Activated CD8-positive, alpha-beta memory T cell treated with anti-CD3 and anti-CD28 coated beads, Interleukin-2, amount 10 ng/mL, durations not matched to agents 7 days and 5 days (primary cell): ENCODE measurements at places on chromosomes 7 and 10. TPM values are rescaled to one million over a fixed set of nuclear protein-coding genes. Genes with fewer than 3 reads are reported as not detected.

The TSPAN15 gene
- 4.2 TPM for total RNA-seq

The FAM171A1 gene
- 0.68 TPM for total RNA-seq

DNA sequence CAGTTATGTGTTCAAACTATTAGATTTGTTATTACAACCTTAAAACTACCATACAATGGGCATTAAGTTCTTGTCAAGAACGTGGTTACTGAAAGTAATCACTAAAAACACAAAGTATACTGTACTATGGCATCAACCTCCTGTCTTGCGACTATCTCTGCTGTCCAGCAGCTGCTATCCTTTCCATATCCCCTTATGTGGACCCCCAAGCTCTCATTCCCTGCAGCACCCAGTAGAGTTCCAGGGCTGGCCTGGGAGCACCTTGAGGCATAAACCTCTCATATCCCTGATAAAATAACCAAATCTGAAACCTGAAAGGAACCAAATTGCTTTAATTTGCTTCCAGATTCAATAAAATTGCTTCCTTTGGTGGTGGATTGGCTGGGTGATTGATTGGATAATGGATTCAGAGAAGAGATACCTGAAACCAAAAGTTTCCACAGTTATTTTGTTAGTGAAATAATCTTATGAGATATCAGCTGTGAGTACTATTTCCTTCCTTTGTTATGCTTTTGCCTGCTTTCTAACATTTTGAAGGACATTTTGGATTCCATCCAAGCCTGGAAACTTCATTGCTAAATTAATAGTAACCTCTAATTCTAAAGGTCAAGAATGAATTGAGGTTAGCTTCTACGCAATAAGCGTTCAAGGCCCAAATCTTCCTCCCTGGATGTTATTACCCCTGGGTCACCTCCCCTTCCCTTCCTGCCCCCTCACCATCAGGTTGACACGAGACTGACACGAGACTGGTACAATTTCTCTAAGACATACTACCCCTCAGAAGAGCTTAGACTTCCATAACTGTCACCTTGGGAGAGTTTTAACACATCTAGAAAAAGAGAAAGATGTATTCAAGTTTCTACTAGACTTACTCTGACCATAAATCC lies 48.8 kb downstream of the RELN start:
- no peak for DNase-seq

- DNase-seq: no peak
Observed at GRCh38 chr10:73182568-73182967, 14.6 kb downstream of the FAM149B1 start.

GRCh38 chr10:30782537-30783461 lies 153.2 kb upstream of the LYZL2 start:
- DNase-seq: no peak

DNA sequence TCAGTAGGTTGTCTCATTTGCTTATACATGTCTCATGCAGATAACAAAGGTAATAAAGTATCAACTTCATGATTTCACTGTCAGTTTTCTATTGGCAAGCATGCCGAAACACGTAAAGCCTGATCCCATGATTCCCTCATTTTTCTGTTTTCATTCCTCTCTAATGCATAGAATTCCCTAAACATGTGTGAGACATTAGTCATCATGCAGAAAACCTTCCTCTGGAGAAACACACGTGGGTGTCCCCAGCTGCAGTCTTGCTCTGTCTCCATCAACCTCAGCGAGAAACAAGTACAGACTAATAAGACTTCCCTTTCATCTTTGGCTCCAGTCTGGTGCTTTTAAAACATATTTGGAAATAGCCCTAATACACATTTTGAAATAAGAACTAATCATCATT lies 432.7 kb upstream of the VSTM2A start:
- DNase-seq: no peak

The EBLN1 gene
- not detected for total RNA-seq

- DNase-seq: no peak
Observed at GRCh38 chr7:44629829-44630522, 23.5 kb downstream of the OGDH start.

The TMEM196 gene
- not detected for total RNA-seq

DNA sequence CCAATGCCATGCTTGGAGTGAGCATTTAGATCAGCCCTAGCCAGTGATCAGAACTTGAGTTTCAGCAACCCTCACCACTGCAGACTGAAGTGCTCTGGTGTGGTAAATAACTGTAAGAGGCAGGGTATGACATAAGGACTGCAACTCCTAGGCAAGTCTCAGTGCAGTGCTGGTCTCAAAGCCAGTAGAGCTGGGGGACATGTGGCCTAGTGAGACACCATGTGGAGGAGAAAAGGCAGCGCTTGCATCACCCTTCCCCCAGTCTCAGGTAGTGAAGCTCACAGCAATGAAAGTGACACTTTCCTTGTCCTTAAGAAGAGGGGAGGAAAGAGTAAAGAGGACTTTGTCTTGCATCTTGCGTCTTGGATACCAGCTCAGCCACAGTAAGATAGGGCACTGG lies 386.8 kb upstream of the POT1 start:
- DNase-seq: no peak

The FZD1 gene
- not detected for total RNA-seq

DNA sequence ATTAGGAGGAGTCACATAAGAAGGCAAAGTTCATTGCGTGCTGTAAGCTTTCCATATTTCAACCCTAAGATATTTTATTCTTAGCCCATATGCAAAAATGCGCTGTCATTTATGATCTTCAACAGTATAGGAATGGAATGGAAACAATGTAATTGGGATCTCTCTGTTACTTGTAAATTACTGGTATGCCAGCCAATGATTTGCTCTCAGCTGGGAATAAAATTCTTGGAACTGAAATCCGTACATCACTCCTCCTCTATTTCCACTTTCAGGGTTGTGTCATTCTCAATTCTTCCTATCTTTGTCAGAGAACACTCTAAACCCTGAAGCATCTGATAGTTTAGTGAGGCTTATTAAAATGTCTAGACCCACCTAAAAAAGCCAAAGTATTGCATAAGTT lies 80.7 kb upstream of the STEAP4 start:
- no peak for DNase-seq

DNA sequence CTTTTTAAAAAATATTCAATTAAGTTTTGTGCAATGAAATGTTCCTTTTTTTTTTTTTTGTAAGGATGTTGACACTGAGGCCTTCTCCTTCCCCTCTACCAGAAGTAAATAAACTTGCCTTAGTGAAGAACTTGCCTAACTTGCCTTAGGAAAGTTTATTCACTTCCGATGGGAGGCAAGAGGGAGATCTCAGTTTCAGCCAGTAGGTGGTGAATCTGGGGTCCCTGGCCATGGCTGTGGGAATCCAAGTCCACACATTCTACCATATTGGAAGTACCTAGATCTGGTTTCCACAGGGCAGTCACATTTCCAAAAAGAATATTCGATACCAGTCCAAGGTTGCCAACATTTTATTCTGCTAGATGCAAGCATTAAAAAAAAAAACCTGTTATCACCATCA lies 270.9 kb downstream of the CCSER2 start:
- no peak for DNase-seq

GRCh38 chr7:80249619-80250295 lies 115.1 kb downstream of the GNAI1 start:
- DNase-seq: no peak

DNA sequence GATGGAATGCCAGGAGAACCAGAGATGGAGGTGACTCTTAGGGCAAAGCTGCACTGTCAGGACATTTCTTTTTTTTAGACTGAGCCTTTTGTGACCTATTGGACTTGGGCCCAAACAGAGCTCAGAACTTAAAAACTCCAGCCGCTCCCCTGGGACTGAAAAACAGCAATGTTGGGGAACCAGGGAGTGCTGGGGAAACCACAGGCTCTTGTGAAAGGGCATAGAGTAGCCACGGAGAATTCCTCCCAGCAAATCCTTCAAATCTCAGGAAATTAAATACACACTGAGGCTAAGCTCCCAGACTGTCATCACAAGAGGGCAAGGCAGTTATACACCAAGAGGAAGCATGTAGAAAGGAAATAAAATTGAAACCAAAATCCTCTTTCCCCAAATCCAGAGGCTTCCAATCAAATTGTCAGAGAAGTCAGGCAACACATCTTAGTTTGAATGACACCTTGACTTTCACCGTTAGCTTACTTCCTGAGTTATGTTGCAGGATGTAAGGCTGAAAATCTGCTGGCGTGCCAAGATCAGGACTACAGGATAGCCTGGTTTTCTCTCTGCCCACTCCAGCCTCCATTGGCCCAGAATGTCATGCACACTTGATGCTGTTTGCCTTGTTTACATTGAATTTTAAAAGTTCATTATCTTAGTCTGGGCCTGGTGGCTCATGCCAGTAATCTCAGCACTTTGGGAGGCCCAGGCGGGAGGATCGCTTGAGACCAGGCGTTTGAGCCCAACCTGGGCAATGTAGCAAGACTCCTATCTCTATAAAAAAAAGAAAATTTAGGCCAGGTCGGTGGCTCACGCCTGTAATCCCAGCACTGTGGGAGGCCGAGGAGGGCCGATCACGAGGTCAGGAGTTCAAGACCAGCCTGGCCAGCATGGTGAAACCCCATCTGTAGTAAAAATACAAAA lies 2.6 kb upstream of the RFC2 start:
- no peak for DNase-seq

- DNase-seq: no peak
Observed at GRCh38 chr7:117872561-117873309, 506 bp downstream of the CTTNBP2 start.
